ENCODE measurements at places on chromosomes 2 and 18.

- no peak for DNase-seq
Observed at GRCh38 chr2:3600256-3600855, 5.4 kb downstream of the COLEC11 start.

DNA sequence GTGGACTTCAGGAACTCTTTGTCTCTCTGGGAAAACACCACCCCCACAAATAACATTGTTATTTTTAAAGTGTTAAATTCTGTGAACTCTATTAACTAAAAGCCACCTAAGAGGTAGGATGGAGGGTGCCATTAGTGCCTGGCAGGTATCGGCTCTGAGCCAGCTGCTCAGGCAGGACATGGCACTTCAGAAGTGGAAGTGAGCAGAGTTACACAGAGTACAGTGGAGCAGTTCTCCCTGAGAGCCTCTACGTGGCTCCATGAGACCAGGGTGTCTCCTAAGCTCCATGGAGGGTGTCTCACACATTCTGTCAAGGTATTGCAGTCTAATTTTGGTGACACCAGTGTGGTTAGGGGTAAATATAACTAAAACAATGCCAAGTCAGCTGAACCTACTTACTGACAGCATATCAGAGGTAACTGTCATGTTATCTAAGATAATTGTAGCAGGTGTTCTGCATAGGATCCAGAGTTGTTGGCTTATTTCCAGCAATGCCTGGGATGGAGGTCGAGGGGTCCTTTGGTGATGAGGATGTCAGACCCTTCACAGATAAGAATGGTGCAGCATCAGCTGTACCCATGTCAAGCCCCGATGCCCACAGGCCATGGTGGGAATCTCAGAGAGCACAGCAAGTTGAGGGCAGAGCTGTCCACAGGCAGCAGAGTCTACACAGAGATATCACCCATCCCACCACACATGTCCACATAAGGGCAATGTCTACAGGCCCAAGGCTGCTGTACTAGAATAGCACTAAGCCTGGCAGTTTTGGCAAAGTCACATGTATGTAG lies 8.6 kb upstream of the MALL start:
- no peak for DNase-seq

- DNase-seq = no peak
Observed at GRCh38 chr2:239192975-239193374, 207.8 kb downstream of the HDAC4 start.

DNA sequence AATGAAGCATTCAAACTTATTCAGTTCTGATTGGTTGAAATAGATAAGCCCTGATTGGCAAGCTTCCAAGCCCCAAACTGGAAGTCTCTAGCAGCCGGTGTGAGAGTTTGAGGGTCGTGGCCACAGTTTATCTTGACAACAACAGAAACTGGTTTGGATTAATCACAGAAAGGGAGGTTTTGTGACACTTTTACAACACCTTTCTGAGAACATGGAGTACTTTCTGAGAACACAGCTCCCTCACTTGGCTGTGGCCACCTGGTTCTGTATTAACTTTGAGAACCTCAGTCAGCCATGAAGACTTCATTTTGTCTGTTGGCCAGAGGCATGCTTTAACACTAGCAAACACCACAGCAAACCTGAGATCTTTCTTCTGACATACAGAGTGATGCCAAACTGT lies 280.7 kb upstream of the VWC2L start:
- no peak for DNase-seq

DNA sequence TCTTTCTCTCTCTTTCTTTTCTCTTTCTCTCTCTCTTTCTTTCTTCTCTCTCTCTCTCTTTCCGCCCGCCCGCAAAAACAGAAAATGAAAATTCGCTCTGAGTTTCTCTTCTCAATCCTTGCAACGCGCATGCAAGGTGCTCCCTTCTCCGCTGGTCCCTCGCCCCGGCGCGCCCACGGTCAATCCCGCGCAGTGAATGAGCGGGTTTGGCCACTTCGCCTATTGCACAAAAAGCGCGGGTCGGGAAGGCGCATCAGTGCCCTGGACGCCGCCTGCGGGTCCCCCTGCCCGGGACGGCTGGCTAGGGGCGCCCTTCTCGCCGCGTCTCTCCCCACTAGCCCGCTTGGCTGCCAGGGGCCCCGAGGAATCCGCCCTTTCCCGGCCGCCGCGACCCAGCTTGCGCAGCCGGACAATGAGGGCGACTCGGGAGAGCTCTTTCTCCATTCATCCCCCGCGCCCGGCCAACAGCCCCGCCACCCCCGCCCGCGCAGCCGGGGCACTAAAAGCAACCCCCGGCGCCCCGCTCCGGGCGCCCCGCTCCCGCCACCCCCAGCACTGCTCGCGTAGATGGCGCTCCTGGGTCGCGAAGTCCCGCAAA lies 706 bp downstream of the LAMA1 start:
- DNase-seq = no peak

DNA sequence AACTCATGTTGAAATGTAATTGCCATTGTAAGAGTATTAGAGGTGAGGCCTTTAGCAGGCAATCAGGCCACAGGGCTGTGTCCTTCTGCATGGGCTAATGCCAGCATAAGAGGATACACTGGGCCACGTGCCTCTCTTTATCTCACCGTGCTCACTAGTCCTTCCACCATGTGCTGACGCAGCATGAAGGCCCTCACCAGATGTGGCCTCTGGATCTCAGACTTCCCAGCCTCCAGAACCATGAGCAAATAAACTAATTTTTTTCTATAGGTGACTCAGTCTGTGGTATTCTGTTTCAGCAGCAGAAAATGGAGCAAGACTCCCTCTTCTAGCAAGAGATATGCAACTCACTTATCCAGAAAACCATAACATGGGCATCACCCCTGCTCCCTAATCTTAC lies 149.7 kb upstream of the ZNF236 start:
- DNase-seq = no peak
